ENCODE measurements at places on chromosomes 11 and 22.

- DNase-seq = no peak
Observed at GRCh38 chr11:57228600-57228999, 8.4 kb downstream of the APLNR start.

GRCh38 chr11:12200279-12200990 lies 90.0 kb downstream of the MICAL2 start:
- DNase-seq = no peak

GRCh38 chr11:46529095-46529905 lies 64.5 kb downstream of the AMBRA1 start:
- no peak for DNase-seq

DNA sequence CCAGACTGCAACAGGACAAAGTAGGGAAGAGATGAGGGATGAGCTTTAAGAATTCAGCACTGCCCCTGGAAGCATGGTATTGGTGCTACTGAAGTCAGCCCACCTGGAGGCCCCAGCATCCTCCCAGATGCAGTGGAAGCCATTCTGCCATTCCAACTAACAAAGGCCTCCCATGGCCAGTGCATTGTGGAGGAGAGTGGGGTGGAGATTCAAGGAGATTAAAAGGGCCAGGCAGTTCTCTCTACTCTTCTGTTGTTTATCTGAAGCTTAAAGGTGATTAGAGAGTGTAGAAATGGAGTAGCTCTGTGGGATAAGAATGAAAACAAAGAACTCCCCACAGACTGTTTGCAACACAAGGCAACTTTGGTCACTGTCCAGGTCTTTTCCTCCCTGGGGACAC lies 24.1 kb upstream of the TSKU start:
- DNase-seq = no peak

GRCh38 chr22:26888887-26889286 lies 231.5 kb downstream of the MIAT start:
- no peak for DNase-seq

- no peak for DNase-seq
Observed at GRCh38 chr22:27164781-27165503, 507.6 kb downstream of the MIAT start.

DNA sequence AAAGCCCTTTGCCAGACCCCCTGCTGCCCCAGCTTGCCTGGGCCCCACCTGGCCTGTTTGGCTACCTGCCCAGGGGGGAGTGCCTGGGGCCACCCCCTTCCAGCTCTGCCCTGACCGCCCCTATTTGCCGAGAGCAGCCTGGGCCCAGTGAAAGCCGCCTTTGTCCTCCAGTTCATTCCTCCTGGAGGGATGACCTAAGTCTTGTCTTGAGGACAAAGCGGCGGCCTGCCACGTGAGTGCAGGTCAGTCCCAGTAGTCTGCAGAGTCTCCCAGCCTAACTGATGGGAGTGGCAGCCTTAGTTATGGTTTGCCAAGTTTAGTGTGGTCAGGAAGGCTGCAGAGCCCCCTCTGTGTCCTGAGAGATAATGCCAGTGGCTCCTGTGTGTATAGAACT lies 115.9 kb upstream of the CRYBB3 start:
- no peak for DNase-seq

- DNase-seq = no peak
Observed at GRCh38 chr11:38005597-38005996, 1407.6 kb upstream of the RAG2 start.

DNA sequence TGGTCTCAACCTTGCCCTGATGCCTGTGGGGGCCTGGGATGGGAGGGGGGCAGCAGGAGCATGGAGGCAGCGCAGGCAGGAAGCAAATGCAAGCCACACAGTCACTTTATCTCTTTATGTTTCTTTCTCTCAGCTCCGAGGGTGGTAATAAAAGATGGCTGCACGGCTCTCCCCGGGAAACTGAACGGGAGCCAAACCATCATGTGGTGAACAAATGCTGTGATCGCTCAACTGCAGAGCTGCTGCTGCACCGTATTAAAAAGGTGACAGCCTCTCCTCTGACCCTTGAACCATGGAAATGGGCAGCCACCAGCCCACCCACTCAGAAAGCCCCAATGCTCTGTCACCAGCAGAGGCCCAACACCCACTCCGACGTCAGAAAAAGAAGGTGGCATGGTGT lies 110.0 kb downstream of the TIMP3 start:
- DNase-seq = no peak

DNA sequence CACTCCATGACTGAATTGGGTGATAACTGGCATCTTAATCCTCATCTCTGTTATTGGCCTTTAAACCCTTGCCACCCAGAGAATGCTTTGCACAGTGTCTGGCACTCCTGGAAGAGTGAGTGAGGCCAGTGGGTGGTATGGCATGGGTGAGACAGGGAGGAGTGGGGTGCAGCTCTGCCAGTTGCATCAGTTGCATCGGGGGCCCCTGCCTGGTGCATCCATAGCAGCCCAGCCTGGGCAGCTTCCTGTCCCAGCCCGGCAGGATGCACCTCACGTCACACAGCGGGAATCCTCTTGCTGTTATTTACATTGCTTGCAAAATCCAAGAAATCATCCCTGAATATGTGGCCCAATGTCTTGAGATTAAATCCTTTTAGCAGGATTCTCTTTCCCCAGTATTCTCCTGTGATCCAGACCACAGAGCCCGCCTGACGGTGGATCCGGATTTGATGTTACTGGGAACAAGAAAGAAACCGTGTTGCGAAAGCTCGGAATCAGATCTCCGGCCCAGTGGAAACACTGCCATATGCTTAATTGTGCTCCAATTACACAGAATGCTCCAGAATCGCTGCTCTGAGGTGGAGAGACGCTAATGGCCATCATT lies 37.6 kb upstream of the MN1 start:
- DNase-seq = no peak

DNA sequence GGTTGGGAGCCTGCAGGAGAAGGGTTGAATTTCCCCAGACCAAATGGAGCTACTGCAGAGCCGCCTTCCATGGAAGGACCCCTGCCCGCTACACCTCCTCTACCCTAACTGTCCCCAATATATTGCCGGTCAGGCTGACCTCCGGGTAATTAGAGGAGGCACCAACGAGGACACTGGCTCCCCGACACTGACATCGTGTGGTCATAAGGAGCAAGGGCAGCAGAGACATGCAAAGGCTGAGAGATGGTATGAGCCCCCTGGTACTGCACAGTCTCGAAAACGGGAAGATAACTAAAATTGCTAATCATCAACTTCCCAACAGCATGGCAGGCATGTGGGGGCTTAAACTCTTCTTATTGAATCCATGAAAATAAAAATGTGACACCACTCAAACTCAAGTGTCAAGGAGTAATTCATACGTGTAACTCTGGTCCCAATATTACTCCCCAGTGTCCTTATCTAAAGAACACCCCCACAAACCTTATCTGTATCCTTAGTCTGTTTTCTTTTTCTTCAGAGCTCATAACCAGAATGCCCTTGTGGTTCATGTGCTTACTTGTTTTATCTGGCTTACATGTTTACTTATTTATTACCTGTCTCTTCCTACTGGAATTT lies 4.4 kb downstream of the CAVIN3 start:
- no peak for DNase-seq

DNA sequence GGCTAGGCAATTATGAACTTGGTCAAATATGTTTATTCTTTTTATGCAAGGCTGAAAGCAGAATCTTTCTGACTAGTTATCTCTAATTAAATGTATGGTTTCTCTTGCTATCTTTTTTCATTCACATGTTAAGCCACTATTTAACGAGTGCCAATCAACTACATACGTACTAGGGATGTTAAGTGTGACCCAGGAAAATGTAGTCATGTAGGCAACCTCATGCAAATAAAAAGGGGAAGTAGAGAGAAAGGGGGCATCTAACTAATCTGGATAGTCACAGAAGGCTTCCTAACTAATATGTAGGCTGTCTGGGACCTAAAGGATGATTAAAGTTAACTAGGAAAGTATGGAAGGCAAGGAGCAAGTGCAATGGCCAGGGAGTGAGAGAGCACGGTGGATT lies 23.5 kb downstream of the TBRG1 start:
- no peak for DNase-seq

- no peak for DNase-seq
Observed at GRCh38 chr11:78954261-78954660, 379.6 kb upstream of the NARS2 start.

- DNase-seq = no peak
Observed at GRCh38 chr11:44559207-44559939, 6.1 kb upstream of the CD82 start.

GRCh38 chr11:76371170-76371569 lies 9.8 kb downstream of the THAP12 start:
- DNase-seq = no peak

DNA sequence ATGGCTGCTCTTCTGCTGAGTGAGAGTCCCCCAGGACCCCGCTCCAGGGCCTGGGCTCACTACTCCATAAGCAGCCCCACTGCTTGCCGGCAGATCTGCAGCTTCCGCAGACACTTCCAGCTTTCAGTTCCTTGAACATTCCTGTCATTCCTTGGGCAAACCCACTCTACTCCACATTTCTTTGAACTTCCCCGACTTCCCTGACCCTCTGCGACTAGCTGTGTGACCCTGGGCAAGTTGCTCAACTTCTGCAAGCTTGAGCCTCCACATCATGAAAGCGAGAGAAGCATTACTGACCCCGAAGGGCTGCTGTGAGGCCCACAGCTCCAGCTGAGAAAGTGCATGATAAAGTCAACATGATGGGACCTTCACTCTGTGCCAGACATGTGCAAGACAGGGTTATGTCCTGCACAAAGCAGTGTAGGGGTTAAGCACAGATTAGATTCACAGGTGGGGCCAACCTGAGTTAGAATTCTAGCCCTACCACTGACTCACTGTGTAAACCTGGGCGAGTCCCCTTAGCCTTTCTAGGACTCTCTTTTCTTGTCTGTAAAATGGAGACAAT lies 51.8 kb downstream of the THAP12 start:
- DNase-seq = no peak

GRCh38 chr22:40519948-40520331 lies 116.6 kb downstream of the MRTFA start:
- DNase-seq = no peak

DNA sequence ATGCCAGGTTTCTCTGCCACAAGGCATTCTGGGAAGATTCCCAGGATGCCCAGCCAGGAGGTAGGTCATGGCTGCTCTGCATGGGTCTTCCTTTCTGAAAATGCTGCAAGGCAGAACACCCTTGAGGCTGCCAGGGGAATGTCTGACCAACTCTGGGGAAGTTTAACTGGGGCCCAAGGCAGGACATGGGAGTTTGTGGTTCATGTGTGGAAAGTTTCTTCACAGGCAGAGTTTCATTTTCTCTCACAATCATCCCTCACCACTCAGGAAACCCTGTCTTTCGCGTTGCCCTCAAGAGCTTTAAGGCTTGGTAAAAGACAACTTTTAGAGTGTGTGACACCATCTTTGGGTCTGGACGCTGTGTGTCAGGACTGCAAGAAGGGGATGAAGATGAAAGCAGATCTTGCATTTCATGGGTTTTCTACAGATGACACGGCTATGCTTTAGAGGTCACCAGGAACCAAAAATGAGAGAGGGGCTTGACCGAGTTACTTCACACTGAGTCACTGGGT lies 133.5 kb downstream of the CD44 start:
- DNase-seq = no peak

- no peak for DNase-seq
Observed at GRCh38 chr11:60935676-60936442, 11.6 kb downstream of the TMEM132A start.

DNA sequence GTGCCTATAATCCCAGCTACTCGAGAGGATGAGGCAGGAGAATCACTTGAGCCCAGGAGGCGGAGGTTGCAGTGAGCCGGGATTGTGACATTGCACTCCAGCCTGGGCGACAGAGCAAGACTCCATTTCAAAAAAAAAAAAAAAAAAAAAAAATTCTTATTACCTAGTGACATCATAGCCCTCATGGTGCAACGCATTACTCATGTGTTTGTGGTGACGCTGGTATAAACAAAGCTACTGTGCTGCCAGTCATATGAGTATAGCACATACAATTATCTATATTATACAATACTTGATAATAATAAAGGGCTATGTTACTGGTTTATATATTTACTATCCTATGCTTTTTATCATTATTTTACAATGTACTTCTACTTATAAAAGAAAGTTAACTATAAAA lies 41.2 kb downstream of the OR2AT4 start:
- no peak for DNase-seq

DNA sequence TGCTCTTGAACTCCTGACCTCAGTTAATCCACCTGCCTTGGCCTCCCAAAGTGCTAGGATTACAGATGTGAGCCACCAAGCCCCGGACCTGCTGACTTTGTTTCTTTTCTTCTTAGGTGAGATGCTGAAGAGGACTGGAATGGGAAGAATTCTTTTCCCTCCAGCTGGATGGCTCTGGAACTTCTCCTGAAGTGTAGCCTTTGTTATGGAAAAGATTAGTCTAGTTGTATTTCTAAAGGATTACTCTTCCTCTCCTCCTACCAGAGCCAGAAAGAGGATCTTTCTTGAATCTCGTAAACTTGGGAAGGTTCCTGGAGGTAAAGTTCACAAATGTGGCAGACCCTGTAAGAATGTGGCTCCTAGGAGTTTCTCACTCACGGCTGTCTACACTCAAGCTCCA lies 95.4 kb upstream of the LARGE1 start:
- no peak for DNase-seq

DNA sequence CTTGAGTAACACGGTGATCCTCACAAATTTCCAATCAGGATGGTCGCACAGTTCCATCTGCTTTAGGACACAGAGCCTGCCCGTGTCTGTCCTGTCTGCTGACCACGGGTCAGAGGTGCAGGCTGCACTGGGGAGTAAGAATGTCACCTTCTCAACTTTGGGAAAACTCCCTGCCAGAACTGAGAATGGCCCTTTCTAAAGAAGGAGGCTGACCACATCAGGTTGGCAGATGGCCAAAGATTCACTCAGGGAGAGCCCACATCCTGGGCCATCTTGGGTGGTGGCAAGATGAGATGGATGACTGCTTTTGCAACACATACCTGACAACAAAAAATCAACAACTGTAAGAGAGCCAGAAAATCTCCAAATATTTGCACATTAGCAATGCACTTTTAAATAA lies 101.9 kb downstream of the IGLL1 start:
- no peak for DNase-seq

- no peak for DNase-seq
Observed at GRCh38 chr22:46537225-46537945, at the start of gene CELSR1. Gene CELSR1 (minus strand): TSS chr22:46537620. CDS start chr22:46537170, 450 bp downstream.

GRCh38 chr11:77136784-77137420 lies 8.9 kb downstream of the MYO7A start:
- no peak for DNase-seq

DNA sequence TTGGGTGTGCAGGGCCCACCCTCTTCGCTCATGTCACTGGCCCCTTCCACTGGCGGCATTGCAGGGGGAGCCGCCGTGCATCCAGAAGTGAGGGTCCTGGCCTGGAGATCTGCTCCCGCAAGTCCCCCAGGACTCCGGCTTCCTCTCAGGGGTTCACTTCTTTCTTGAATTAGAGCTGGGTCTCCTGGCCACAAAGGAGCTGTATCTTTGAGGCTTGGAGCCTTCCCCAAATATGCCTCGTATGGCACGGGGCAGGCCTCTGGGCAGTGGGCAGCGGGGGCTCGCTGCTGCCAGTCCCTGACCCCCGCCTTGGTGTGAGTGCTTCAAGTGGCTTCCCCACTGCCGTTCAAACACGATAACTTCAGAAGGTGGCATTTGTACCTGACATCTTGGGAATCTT lies 7.4 kb upstream of the IFITM3 start:
- no peak for DNase-seq

- no peak for DNase-seq
Observed at GRCh38 chr22:43844560-43845545, 17.5 kb downstream of the SULT4A1 start.

- DNase-seq = no peak
Observed at GRCh38 chr11:86931548-86932258, 23.5 kb downstream of the FZD4 start.
